ENCODE measurements at places on chromosomes 1 and 21.

- no peak for DNase-seq
Measured at GRCh38 chr1:156090138-156090839, 8.0 kb upstream of the MEX3A start.

DNA sequence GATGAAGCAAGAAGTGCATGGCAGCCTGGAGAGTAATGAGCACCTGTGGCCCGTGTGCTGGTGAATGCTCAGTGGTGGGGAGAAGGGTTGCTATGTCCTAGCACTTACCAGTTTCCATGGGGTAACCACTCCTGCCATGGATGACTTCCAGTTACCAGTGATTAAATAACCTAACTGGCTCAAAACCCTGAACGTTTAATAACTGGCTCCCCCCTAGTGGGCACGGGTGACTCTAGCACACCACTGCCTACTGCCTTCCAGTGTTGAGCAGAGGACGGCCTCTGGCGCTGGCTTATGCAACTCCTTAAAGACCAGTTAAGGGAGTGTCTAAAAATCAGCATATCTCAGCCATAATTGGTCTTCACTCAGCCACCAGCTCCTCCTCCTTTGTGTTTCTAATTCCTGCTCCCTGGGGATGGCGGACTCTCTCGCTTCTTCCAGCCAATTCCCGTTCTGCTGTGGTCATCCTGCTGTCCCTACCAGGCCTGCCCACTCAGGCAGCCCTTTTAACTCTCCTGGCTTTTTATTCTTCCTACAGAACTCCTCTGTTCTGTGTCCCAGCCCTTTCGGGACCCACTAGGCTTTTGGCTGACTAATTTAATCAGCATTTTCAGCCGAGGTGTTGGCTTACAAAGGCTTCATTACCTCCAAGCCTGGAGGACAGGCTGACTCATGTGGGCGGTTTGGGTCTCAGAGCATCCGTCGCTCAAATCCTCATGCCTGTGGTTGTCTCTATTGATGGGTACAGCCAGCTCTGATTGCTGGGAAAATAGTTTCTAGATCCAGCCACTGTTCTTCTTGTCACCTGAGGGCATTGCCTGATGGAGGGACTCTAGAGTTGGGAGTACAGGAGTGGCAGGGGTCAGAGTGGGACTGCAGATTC is 332.4 kb downstream of the CAMTA1 start:
- DNase-seq = peak; percentile 43

GRCh38 chr21:18608226-18608625 is 204.6 kb upstream of the TMPRSS15 start:
- no peak for DNase-seq

DNA sequence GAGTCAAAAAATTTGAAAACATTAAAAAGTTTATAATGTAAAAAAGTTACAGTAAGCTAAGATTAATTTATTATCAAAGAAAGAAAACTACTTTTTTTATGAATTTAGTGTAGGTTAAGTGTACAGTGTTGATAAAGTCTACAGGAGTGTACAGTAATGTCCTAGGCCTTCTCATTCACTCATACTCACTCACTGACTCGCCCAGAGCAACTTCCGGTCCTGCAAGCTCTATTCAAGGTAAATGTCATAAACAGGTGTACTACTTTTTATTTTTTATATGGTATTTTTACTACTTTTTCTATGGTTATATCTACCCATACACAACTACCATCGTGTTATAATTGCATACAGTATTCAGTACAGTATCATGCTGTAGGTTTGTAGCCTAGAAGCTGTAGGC is 49.6 kb downstream of the TBX19 start:
- no peak for DNase-seq

DNA sequence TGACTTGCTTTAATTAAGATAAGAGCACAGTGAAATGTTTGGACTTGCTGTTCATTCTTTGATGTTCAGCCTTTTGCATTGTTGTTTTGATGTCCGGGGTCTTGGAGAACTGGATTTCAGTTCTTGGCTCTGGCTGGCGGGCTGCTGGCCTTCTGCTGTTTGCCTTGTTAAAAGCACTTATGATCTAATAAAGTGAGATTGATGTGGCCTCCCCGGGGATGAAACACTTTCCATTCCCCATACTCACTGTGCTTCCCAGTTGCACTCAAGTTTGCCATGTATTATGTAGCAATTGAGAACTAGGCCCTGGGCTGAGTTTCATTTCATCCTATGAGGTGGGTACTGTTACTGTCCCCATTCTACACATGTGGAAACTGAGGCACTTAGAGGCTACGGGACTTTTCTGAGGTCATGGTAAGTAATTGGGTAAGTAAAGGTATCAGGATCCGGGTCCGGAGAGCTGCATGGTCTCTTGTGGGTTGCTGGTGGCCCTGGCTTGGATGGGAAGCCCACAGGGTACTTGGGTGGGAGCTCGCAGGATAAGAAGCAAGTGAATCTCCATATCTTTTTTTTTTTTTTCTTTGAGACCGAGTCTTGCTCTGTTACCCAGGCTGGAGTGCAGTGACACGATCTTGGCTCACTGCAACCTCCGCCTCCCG is 127.7 kb upstream of the ZBTB40 start:
- DNase-seq = no peak

DNA sequence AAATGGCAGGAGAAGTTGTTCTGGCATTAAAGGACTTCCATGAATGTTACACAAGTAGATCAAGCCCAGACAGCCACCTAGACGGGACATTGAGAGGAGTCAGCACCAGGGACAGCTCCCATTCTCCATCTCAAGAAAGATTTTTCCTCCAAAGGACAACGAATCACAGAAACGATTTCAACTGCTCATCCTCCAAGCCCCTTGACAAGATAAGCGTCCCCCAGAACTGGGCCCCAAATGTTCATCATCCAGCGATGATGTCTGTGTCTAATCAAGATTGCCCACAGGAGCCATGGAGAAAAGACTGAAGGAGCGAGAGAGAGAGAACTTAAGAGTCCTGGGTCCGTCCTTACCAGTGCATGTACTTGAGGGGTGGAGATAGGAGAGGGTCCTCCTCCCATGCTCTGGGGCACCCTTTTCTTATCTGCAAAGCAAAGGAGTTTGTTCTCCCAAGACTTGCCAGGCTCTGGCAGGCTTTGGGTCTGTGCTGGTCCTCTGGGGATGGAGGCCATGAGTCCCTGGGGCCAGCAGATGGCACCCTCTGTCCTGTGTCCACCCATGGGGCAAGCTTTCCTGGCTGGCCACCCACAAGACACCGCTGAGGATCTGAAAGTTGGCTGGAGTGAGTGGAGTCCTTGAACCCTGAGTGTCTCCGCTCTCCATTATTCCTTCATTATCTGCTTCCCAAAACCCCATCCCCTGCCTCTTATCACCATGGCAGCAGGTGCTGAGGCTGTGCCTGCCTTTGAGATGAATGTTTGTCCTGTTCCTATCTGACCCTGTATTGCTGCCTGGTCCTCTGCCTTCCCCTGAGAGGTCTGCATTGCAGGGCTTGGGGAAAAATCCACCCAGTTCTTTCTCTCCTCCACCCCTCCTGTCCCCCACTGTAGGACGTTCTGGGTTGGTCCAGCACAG is 164.6 kb downstream of the ACTL8 start:
- DNase-seq = peak; percentile 41

GRCh38 chr1:201714542-201715329 is 114.2 kb upstream of the IPO9 start:
- no peak for DNase-seq

DNA sequence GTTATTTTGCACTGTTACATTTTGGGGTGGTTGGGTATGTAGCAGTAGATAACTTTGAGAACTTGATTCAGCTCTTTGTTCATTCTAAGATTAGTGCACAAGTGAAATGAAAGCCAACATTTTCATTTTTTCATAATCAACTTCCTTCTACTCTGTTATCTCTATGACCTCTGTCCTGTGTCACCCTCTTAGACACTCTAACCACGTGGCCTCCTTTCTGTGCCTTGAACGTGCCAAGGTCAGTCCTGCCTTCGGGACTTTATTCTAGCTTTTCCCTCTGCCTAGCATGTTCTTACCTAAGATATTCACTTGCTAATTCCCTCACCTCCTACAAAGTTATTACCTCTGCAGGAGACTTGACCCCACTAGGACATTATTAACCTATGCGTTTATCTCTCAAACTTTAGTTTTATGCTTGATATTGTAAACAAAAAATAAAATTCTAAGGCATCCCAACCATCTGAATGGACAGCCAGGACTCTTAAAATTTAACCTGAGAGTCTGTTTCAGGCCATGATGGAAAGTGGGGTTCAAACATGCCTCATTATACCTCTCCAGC is 19.2 kb upstream of the EDEM3 start:
- DNase-seq = no peak

GRCh38 chr1:20376880-20377494 is 86.3 kb downstream of the VWA5B1 start:
- DNase-seq = no peak

GRCh38 chr1:116934586-116935207 is 25.0 kb downstream of the PTGFRN start:
- no peak for DNase-seq

DNA sequence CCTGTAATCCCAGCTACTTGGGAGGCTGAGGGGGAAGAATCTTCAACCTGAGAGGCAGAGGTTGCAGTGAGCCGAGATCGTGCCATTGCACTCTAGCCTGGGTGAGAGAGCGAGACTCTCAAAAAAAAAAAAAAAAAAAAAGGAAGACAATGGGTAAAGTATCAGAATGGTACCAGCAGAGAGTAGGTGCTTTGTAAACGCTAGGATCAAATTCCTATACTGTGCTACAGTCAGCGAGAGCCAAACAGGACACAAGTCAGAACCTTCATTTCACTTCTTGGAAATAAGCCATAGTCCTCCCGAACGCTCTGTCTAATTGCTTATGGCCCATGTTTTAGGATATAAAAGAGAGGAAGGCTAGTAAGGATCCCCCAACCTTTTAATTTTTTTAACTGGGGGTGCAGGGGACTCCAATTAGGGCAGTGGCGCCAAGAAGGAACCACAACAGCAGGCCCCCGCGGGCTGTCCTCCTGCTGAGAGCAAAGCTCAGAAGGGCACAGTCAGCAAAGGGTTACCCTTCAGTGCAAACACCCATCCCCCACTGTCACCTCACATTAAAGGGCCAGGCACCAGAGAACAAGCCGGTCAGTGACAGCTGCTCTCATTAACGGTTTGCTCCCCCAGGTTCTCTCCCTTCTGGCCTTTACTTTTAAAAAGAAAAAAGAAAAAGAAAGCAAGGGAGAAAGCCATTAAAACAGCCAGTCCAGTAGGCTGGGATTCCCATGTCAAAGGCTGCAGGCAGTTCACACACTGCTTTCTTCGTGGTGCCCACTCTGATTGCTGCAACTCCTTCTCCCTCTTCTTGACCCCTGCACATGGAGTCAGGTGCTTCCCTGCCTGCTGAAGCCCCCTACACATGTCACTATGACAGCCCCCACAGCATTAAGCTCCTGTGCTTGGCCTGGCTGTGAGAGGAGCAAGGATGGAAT is 69.4 kb downstream of the PLPP3 start:
- DNase-seq = peak; percentile 46

DNA sequence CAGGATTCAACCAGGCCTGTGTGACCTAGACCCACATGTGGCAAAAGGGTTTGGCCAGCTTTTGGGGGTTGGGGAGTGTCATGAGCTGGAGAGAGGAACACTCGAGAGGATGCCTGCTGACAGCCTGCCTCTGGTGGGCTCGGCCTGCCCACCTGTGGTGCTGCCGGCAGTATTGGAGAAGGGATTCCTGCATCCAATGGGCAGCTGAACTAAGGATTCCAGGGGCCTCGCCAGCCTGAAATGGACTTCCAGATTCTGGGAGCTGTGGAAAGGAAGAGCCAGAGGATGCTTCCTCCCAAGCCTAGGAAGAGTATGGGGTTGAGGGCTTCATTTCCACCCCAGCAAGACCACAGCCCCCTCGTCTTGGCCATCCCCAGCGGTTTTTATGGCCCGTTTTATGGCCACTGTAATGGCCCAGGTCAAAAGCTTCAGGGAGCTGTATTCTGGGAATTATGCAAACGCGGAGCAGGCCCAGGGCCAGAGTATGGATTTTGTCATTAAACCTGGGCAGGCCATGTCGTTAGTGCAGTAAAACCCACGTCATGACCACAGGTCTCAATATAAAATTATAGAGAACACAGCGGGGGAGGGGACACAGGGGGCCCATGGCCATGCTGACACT is 63.6 kb downstream of the TMEM53 start:
- no peak for DNase-seq

GRCh38 chr1:46027788-46028573 is 104.4 kb downstream of the PIK3R3 start:
- DNase-seq = no peak
